ENCODE measurements at places on chromosomes 16 and 17.
A peak's percentile ranks its signal among the peaks of the same experiment; 100 is the strongest.

- no peak for DNase-seq
These were observed 255.7 kb upstream of the DYNLRB2 start for GRCh38 chr16:80285104-80285503.

GRCh38 chr16:30941600-30942425 lies 7.1 kb upstream of the ORAI3 start:
- peak; percentile 42 for DNase-seq

GRCh38 chr17:78214706-78215061 lies 631 bp downstream of the BIRC5 start:
- no peak for DNase-seq

- no peak for DNase-seq
These were observed 536 bp downstream of the SLC38A10 start for GRCh38 chr17:81294512-81295030.

DNA sequence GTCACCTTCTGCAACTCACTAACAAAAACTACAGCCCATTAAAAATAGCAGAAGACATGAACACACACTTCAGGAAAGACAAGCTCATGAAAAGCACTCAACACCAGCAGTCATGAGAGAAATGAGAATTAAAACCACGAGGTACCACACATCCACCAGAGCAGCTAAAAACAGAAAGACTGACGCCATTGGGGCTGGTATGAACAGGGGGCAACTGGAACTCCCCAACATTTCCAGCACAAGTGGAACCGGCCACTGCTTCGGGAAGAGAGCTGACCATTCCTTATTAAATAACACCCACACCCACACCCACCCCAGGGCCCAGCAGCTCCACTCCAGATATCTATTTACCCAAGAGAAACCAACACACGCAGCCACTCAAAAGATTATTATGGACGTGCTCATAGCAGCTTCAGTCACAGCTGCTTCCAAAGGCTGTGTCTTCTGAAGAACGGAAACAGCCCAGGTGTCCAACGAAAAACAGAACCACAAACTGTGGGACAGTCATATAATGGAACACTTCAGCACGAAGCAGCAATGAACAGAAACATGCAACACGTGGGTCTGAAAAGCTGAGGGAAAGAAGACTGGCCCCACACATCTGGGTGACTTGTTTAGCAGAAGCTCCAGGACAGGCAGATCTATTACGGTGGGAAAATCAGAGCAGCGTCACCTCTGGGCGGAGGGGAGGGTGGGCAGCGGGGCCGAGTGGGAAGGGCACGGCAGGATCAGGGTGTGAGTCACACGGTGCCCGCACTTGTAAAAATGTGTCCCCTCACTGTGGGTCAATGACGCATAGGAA lies 41.1 kb downstream of the KLHDC4 start:
- DNase-seq: no peak

- no peak for DNase-seq
These were observed 92.6 kb downstream of the DNAH17 start for GRCh38 chr17:78484271-78485246.

- DNase-seq: no peak
These were observed 12.2 kb downstream of the CMC2 start for GRCh38 chr16:80994451-80994850.

- DNase-seq: no peak
These were observed 18.9 kb upstream of the ELAC2 start for GRCh38 chr17:13036751-13037150.

DNA sequence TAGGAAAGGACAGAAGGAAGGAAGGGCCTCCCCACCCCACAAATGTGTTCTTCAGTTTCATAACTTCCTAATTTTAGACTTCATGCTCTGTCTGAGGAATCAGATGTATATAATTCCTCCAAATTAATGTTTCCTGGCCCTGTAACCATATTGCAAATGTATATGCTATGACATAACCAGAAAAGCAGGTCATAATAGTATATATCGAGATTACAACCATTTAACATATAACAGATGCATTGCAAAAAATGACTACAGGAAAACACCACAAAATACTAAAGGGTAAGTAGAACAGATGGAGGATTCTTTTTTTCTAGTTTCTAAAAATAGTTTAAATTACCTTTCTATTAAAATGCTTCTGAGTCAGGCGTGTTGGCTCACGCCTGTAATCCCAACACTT lies 3.1 kb upstream of the EXOC7 start:
- DNase-seq: no peak
